Stimulated activated CD8-positive, alpha-beta memory T cell treated with anti-CD3 and anti-CD28 coated beads, Interleukin-4, amount 100 ng/mL, for 1 hour (primary cell): ENCODE measurements at places on chromosomes 1 and 21.

DNA sequence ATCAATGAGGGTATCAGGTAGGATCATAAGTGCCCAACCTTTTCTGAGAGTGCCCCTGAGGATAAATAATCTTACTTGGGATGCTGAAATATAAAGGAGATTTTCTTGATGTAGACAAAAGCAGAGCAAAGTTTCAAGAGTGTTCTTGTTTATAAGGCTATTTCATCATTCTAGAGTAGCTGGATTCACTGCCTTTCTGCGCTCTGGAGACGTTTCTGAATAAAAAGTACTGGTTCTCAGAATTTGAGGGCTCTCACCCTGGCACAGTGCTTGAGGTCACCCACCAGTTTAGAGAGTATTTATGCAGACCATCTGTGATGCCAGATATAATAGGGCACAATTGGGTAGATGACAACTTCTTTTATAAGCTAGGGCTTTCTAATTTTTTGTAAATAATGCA is 103.3 kb downstream of the GDAP2 start:
- DNase-seq, result no peak

DNA sequence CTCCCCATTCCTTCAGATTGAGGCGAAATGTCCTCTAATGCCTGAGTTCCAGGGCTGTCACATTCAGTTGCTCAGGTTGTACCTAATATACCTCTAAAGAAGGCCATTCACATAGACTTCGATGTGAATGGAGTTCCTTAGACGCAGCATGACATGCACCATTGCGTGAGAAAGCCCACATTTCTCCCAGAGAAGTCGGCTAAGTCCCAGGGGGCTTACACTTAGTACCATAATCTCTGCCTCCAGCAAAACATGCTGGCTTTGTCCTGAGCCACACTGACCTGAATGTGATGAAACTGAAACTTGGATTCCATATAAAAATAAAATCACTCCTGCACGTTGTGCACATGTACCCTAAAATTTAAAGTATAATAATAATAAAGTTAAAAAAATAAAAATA is 23.2 kb upstream of the SLC2A1 start:
- no peak for DNase-seq

- no peak for DNase-seq
Observed at GRCh38 chr1:70290218-70290617, 64.3 kb downstream of the ANKRD13C start.

DNA sequence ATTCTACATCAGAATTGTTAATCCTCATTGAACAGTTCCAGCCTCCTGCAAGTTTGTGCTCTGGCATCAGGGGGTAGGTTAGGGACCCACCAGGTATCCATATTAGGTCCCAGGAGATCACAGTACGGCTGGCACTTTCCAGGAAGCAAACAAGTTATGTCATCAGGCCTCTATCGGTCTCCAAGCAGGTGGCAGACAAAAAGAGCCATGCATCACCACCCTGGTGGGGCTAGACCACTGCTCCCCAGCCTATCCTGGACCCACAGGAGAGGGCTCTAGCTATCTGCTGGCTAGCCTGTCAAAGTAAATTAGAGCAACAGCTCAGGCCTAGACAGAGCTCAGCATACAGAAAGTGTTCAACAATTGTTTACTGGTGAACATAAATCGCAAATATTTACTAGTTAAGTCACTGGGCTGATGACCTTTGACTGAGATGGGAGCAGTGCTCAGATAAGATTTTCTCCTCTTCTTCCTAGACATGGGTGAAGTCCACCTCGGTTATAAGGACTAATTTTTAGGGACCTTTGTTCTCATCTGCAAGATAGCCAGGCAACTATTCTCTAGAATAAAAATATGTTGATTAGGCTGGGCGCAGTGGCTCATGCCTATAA is 6.4 kb downstream of the NUAK2 start:
- DNase-seq, result no peak

GRCh38 chr1:151132335-151133017 is 14.0 kb downstream of the SEMA6C start:
- no peak for DNase-seq

- DNase-seq, result no peak
Observed at GRCh38 chr1:225660544-225660946, 7.6 kb upstream of the ENAH start.

GRCh38 chr21:46442938-46443337 is 15.8 kb upstream of the DIP2A start:
- no peak for DNase-seq

GRCh38 chr1:30515755-30516484 is 207.5 kb downstream of the MATN1 start:
- no peak for DNase-seq

DNA sequence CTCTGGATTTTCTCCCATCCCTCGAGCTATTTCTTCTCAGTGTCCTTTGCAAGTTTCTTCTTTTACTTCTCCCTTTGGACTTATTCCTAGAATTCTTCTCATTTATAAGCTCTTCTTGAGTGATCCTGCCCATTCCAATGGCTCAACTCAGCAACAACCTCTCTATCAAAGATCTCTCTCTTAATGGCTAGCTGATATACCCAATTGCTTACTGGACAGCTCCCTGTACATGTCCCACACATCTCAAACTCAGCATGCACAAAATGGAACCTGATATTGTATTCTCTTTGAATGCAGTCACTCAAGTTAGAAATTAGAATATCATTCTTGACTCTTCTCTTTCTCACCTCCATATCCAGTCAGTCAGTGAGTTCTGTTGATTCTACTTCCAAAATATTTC is 48.6 kb downstream of the SLC25A24 start:
- DNase-seq, result no peak

DNA sequence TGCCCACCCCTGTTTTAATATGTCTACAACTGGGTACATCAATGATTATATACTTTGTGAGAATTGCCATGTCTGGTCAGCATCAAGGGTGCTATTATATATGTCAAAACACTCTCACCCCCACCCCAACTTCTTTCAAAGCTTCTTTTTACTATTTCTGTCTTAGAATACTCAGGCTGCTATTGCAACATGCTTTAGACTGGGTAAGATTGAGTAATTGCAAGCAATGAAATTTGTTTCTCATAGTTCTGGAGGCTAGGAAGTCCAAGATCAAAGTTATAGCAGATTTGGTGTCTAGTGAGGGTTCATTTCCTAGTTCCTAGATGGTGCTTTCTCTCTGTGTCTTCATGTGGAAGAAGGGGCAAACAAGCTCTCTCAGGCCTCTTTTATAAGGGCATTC is 100.5 kb upstream of the KCNK1 start:
- no peak for DNase-seq

DNA sequence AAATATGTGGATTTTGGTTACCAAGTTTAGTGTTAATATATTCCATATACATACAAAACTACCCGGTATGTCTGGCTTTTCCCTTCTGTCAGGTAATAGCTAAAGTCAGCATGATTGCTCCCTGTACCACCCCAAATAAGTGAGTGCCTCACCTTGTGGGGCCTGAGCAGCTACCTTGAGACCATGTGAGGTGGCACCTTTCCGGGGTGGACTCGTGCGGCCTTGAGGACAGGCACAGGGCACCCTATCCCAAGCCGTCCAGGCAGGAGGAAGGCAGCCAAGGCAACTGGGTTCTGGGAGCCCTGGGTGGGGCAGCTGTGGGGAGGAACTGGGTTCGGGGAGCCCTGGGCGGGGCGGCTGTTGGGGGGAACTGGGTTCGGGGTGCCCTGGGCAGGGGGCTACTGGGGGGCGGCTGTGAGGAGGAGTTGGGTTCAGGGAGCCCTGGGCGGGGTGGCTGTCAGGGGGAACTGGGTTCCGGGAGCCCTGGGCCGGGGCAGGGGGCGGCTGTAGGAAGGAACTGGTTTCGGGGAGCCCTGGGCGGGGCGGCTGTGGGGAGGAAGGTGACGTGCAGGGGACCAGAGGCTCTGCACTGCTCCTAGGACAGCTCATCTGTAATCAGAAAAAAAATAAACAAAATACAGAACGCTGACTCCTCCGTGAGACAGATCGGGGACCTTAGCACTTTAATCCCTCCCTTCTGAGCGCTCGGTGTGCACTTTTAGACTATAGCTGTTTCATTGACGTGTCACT is 63.3 kb downstream of the POFUT2 start:
- DNase-seq, result peak; percentile 43

DNA sequence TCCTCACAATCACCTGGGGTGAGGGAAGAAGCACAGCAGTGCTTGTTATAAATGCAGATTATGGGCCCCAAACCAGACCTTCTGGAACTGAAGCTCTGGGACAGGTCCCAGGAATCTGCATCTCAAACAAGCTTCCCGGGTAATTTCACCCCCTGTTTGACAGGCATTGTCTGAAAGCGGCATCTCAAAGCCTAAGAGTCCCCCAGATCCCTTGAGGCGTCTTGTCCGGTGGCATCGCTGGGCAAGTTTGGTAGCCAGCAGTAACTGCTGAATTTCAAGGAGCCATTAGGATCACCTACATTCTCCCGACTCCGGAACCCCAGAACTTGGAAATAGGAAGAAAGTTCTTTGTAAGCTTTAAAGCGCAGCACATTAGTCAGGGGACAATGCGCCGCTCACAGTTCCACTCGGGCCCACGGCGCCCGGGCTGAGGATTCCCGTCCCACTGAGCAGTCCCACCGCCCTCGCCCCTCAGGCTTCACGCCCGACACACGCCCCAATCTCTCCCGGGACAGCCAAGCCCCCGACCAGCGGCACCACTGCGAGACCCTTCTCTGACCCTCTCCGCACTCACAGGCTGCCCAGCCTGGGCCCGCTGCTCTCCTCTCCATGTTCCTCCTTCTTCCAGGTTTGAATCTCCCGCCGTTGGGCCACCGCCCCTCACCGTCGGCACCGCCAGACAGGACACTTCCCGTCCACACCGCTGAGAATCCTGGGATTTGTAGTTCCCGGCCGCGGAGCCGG is at the start of gene IQGAP3:
Gene IQGAP3 (minus strand): TSS at position 647 of the 744 bp plus-strand sequence. CDS start 36 bp downstream, at position 611.
- no peak for DNase-seq

DNA sequence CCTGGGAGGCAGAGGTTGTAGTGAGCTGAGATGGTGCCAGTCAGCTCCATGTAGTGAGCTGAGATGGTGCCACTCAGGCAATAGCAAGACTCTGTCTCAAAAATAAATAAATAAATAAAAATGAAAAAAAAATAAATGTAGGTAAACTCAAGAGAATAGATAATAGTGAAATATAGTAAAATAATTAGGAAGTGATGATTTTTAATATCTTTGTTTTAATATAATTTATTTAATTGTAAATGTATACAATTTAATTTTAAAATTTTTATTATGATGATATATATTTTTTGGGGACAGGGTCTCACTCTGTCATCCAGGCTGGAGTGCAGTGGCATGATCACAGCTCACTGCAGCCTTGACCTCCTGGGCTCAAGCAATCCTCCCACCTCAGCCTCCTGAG is 19.6 kb upstream of the SERINC2 start:
- no peak for DNase-seq

- DNase-seq, result no peak
Observed at GRCh38 chr1:22646384-22646783, 3.0 kb downstream of the C1QC start.

DNA sequence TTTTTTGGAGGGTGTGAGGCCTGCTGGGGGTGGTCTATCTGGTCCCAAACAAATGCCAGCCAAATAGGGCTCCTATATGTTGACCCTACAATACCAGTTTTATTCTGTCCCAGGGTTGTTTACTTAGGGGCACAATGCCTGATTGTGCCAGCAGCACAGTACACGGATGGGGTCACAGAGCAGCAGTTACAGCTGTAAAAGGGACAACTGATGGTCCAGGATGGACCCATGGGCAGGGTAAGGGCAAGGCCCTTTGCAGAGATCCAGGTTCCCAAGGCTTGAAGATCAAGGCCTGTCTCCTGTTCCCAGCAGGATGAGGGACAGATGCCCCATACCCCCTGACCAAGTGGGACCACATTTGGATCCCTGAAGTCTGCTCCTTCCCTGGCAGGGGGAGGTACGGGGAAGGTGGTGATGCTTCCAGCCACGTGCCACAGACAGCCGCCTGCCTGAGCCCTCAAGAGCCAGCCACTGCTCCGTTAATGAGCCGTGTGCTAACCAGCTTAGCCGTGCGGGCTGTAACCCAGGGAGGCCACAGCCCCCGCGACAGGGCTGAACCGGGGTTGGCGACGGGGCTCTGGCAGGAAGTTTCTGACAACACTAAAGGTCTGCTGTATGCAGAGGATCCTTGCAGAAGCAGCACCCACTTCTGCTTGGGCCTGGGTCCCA is 18.2 kb downstream of the SLC6A9 start:
- no peak for DNase-seq

GRCh38 chr1:213119794-213120193 is 68.8 kb downstream of the RPS6KC1 start:
- no peak for DNase-seq

GRCh38 chr1:191026828-191027227 is 549.2 kb upstream of the BRINP3 start:
- DNase-seq, result no peak

GRCh38 chr1:178161516-178161915 is 67.6 kb downstream of the RASAL2 start:
- DNase-seq, result no peak

DNA sequence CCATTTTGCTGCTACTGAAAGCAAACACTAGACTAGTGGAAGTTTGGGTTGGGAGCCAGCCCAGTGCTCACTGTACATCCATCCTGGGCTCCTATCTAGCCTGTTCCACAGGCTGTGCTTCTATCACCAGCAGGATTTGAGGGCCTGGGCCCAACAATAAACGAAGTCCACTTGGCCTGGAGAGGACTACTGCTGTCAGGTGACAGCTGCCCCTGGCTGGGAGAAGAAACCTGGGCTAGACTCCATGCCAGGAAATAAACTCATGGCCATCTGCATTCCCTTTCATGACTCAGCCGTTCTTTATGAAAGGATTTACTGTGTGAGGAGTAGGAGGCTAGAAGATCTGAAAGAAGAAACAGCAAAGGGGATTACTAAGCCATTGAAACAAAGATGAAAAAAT is 35.5 kb downstream of the COLGALT2 start:
- no peak for DNase-seq

DNA sequence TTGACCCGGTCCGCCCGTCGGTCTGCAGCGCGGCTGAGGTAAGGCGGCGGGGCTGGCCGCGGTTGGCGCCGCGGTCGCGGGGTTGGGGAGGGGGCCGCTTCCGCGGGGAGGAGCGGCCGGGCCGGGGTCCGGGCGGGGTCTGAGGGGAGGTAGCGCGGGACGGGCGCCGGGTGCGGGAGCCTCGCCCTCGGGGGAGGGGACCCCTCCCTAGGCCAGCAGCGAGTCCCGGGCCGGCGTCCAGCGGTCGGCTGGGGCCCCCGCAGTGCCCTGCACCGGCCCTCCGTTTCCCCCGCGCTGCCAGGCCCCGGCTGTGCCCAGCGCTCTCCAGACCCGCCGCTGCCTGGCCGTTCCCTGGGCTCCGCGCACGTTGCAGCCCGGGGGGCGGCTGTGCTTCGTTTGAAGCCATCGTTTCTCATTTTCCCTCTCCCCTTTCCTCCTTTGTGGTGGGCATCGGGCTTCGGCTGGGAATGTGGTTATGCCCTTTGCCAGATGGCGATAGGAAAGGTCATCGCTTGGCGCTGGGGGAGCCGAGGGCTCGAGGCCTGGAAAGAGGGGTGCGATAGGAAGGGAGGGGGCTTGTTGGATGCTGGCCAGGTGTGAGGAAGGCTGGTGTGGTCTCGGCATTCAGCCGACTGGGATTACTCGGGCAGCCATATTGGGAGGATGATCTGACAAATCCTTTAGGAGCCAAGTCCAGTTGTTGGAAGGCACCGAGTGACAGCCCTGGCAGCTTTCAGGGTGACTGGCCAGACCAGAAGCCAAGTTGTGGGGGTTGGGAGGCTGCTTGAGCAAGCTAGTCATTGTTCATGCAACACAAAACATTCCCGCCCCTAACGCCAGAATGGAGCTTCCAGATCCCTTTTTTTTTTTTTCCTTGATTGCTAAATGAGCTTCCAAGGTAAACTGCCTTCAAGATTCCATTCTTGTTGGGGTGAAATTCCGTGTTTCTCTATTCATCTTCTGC is 753 bp downstream of the KIF1B start:
- DNase-seq, result no peak
